ENCODE measurements at places on chromosomes 3 and 15. TPM values are rescaled to one million over a fixed set of nuclear protein-coding genes. Genes with fewer than 3 reads are reported as not detected.

The AHSG gene
- not detected for total RNA-seq

The GABRA5 gene
- total RNA-seq, result not detected

The PPARG gene
- 23.6 TPM for total RNA-seq

The NRG4 gene
- total RNA-seq, result not detected

The FBXO40 gene
- total RNA-seq, result 207 TPM

The SCN5A gene
- total RNA-seq, result 162 TPM

The CGGBP1 gene
- 40.2 TPM for total RNA-seq
